Effector memory CD8-positive, alpha-beta T cell (primary cell): ENCODE measurements at places on chromosomes 2 and 18.

GRCh38 chr2:95158891-95159619, 593 bp downstream of the ZNF514 start:
- DNase-seq, result no peak
- H3K36me3 ChIP-seq, result peaks cover 3% of the 10 kb centered on the region
- H3K4me3 ChIP-seq, result peak overlapping the region; percentile 92
- no peaks in the 10 kb centered on the region for H3K27me3 ChIP-seq
- H3K4me1 ChIP-seq, result peaks cover 14% of the 10 kb centered on the region
- peak overlapping the region; percentile 69 for H3K27ac ChIP-seq

DNA sequence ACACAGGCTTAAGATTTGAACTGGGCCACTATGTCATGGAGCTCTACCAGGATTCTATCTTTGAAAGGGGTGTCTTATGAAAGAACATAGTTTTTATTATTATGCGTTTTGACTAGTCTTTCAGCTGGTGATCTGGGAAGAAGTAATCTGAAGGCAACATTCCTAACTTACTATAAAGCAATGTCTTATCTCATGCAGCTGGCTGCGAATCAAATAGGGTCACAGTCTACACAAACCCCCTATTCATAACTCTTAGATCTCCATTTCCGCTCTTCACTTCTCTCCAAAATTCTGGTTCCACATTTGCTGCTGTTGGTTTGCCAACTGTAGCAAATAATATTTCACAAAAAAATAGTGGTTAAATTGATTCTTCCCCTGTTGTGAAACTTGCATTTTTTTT, 813.3 kb downstream of the CNTNAP5 start:
- no peaks in the 10 kb centered on the region for H3K4me1 ChIP-seq
- no peak overlapping the region for H3K27ac ChIP-seq
- H3K36me3 ChIP-seq, result no peaks in the 10 kb centered on the region
- H3K27me3 ChIP-seq, result no peaks in the 10 kb centered on the region
- DNase-seq, result no peak
- H3K4me3 ChIP-seq, result no peak overlapping the region

DNA sequence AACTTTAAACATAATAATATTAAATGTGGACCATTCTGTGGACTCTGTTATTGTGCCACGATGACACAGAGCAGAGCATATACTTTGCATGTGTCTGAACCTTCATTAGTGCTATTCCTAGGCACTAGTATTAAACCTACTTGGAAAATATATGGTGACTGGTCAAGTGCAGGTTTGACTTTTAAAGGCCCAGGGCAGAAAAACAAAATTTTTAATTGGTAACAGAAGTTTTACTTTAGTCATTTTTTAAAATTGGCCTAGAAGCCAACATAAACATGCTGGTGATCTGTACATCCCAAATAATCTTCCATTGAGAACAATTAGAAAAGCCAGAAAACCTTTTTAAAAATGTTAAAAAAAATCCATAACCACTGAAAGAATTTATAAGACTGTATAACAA, 16.6 kb downstream of the LDAH start:
- no peak overlapping the region for H3K27ac ChIP-seq
- H3K4me3 ChIP-seq, result no peak overlapping the region
- H3K36me3 ChIP-seq, result no peaks in the 10 kb centered on the region
- no peaks in the 10 kb centered on the region for H3K27me3 ChIP-seq

DNA sequence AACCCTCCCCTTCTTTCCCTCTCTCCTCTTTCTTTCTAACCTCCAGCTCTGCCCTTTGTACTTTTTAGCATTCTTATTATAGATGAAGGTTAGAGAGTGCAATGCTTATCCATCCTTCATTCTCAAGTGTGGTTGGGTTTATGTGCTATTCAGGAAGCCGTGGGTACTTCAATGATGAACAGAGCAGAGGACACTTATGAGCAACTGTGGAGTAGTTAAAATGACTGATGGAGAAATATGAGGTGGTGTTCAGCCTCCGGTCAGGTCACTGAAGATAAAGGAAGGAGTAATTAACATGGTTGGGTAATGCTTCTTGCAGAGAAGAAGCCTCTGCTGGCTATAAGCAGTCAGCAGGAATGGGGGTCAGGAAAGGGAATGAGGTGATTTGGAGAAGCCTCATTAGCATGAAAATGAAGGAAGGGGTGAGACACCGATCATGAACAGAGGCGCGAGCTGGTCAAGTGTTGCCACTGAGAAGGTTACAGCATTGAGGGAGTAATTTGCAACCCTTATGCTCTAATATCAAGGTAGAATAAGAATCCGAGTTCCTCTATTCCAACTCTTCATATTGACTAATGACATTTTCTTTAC, 174.7 kb downstream of the LPIN1 start:
- no peak overlapping the region for H3K27ac ChIP-seq
- no peaks in the 10 kb centered on the region for H3K36me3 ChIP-seq
- peaks cover 3% of the 10 kb centered on the region for H3K4me1 ChIP-seq
- DNase-seq, result no peak

DNA sequence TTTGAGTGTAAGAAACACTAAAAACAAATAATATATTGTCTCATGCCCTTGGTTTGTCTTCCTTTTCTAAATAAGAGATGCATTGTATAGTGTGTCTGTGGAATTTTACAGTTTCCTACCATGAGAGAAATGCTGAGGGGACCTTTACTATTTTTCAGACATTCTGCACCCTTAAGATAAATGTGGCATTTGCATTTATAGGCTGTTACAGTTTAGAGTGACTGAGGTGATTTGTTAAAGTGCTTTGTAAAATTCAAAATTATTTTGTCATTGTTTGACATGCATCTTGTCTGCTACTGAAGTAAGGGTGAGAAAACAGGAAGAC, 78.9 kb upstream of the ZSWIM2 start:
- H3K4me1 ChIP-seq, result no peaks in the 10 kb centered on the region
- no peaks in the 10 kb centered on the region for H3K36me3 ChIP-seq
- no peak for DNase-seq
